ENCODE measurements at places on chromosomes 3 and 15.

DNA sequence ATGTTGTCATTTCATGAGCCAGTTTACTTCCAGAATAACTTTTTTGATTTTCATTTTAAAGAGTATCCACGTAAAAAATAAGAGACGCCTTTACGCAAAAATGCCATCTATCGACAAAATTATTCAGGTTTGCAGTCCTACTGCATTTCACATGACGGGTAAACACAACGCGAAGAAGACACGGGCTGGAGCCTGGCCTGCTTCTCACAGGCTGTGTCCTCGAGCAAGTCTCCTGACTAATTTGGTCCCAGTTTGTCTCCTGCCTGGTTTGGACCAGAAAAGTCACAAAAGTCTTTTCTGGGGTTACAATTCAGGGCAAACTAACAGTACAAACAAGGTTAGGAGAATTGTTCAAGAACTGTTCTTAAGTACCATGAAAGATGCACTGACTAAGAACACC lies 51.7 kb downstream of the CHSY1 start:
- no peak for DNase-seq

GRCh38 chr3:72494130-72494529 lies 354.1 kb downstream of the SHQ1 start:
- DNase-seq, result no peak

DNA sequence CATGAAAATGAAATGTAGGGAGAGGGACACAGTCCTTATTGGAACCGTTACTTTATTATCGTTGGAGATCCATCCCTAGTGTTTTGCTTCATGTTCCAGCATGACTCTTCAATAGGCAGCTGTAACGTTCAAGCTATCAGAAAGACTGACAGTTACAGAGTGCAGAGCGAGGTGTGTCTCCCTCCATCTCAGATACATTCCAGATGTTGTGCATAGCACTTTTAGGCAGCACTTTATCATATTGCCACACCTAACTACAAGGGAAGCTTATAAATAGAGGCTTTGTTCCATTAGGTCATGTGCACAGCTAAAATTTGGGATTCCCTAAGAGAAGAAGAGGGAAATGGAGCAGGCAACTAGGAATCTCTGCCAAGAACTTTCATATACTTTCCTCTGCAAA lies 1009.6 kb downstream of the ROBO2 start:
- DNase-seq, result no peak

DNA sequence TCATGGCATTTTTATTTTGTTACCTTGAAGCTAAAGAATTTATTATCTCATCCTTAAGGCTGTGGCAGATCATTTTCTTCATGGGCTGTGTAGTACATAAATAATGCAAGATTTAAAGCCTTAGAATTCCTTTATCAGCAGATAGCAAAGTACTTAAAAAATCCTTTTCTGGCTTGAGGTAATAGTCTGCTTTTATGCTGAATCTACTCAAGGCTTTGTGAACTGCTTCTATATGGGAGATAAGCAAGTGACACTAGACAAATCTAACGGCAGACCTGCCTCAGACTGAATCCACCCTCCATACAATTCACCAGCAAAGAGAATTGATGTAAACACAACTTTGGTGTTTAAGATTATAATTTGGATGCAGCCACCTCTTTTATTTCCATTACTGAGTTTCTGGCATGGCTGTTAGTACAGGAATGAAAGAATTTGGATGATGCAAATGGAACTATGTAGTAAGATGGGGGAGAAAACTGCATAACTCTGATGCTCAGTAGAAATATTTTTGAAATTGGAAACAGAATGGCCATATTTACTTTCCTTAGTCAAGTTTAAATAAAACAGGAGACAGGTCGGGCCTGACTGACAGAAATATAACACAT lies 1121.5 kb downstream of the NAALADL2 start:
- DNase-seq, result peak; percentile 18

DNA sequence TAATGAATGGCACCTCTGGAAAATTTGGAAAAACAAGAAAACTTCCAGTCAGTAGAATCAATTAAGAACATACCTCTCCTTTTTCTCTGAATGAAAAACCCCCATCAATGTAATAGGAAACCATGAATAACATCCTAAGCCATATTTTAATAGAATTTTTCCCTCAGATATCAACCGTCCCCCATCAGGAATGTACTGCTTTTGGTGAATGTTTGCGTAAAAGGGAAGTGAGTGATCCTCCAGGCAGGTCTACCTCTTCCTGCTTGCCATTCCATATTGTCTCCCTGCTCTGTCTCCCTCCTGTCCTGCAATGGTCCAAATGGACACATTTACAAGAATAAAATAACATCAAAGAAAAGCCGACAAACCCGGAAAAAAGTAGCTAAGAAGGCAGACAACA lies 30.8 kb downstream of the LAMP3 start:
- DNase-seq, result no peak

DNA sequence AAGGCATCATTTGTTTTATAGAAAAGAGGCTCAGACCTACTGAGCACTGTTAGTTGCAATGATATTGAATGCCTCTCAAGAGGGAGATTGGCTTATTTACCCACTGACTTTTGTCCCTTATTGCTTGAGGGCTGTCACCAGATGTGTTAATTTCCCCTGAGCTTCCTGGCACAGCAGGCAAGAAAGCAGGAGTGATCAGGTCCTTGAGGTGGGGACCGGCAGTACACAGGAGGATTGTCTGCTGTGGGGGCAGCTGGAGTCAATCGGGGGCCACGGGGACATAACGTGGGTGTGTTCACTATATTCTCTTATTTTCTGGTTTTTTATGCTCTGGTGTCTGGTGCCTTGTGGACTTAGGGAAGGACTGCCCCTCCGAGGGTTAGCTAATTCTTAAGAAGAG lies 44.6 kb downstream of the GASK1A start:
- DNase-seq, result no peak

DNA sequence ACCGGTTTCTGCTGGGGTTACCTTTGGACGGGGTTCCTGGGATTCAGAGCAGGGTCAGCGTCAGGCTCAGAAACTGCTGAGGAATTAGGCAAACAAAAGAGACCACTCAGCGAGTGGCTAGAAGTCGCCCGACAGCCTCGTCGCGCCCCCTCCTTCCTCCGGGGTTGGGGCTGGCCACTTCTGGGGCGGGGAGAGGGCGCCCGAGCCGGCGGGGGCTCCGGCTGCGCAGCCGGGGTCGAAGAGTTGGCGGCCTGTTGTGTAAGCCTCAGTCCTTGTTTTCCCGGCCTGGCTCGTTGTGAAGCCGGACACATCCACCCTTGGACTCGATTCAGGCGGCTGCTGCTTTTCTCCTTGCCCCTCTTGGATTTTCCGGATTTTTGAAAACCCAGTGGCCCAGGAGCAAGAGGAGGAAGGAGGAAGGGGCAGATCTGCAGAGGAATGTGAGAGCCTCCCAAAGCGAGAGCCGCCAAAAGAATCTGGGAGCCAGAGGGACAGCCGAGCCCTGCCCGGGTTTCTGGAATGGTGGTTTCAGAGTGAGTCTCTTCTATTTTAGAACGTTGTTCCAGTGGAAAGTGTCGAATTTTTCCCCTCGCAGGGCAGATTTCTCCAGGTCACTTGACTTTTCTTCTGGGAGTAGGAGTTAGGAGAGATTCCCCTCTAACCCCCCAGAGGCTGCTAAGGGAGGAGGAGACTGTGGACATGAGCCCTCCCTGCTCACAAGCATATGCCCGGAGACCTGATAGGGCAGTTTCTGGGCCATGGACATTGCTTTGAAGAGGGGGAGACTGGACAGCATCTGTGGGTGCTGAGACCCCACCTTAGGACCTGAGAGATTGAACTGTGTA lies 666 bp downstream of the SNX33 start:
- DNase-seq, result no peak

- DNase-seq, result no peak
These were observed 21.6 kb upstream of the RASA2 start for GRCh38 chr3:141465221-141465620.

DNA sequence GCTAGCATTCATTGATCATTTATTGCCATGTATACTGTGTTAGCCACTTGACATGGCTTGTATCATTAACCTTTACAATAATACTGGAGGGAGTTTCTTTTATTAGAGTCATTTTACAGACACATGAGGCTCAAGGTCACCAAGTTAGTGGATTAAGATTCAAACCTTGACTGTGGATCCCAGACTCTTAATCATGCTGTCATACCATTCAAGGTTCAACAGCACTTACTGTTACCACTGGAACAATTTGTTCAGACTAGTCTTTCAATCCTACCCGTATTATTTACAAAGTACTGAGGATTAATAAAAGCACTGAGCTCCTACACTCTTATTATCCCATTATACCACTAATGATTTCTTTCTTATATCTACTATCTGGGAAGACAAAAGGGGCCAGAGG lies 1.2 kb downstream of the COX17 start:
- no peak for DNase-seq

GRCh38 chr3:45787551-45787950 lies 8.8 kb downstream of the SLC6A20 start:
- DNase-seq, result no peak

All from amniotic stem cell (primary cell).